ENCODE measurements at places on chromosomes 6 and 20.
A peak's percentile ranks its signal among the peaks of the same experiment; 100 is the strongest.

DNA sequence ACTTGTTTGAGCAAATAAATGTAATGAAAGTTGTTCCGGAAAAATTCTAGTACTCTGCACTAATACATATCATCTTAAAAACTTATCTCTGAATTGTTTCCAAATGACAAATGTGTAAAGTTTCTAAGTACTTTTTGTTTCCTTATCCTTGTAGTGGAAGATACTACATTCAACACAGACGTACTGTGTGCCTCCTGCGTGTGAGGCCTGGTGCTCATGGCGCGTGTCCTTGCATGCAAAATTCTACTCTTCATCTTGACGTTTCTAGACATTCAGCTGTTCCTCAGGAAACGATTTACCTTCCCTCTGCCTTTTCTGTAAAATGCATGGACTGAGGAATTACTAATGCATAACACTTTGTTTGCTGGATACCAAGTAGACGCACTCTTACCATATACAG is 11.5 kb downstream of the DLL1 start:
- no peak for DNase-seq

DNA sequence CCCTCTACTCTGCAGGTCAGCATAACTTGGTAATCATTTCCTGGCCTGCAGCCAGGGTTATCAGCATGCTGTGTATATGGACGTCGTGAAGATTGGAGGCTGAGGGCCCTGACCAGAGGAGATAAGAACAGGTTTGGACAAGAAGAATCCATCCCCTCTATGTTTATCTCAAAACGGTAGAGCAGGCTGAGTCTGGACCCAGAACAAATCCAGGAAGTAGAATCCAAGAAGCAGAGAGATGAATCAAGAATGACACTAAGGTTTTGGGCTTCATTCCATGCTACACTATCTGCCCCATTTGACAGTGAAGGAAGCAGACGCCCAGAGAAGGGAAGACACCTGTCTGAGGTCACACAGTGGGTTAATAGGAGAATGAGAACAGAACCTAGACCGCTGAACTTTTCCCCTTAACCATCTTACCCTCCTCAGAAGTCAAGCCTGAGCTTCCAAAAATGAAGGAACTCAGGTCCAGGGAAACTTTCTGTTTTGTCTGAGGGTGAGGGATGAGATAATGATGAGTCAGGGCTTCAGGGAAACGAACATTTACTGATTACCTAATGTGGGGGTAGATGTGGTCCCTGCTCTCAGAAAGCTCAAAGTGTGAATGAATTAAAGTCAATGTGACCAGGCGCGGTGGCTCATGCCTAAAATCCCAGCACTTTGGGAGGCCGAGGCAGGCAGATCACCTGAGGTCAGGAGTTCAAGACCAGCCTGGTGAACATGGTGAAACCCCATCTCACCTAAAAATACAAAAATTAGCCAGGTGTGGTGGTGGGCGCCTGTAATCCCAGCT is 9.4 kb upstream of the COMMD7 start:
- DNase-seq = peak; percentile 61

GRCh38 chr20:14481863-14482262 is 144.5 kb upstream of the FLRT3 start:
- peak; percentile 77 for DNase-seq

GRCh38 chr20:50872560-50873425 is 58.4 kb downstream of the ADNP start:
- no peak for DNase-seq

DNA sequence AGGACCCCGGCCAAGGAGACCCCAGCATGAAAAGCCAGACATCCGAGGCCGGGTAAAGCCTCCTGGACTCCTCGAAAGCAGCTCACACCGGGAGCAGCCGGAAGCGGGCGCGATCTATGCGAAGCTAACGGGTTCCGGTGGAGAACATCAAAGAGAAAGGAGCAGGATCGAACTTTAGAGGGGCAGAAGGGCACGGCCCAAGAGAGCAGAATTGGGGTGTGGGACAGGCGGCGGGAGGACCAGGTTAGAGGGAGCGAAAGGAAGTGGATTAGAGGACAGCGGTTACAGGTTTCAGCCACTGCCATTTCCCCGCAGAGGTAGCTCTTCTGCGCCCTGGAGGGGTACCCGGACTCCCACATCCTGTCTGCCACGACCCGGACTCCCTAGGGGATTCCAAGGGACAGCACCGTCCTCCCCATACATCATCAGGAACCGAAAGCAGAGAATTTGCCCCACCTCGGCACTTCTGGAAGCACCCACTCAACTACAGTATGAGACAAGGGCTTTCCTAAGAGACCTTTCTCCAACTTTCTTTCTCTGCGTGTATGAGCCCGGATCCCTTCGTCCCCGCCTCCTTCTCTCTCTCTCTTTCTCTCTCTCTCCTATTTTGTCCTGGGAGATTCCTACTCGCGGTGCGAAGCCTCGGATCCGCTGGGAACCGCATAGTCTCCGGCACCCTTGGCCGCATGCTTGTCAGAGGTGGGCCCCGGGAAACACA is 507 bp upstream of the VGLL2 start:
- DNase-seq = peak; percentile 17

GRCh38 chr6:69390125-69390524 is 406.7 kb downstream of the LMBRD1 start:
- no peak for DNase-seq

- DNase-seq = no peak
These were observed 84.6 kb downstream of the DLL1 start for GRCh38 chr6:170206317-170206621.

DNA sequence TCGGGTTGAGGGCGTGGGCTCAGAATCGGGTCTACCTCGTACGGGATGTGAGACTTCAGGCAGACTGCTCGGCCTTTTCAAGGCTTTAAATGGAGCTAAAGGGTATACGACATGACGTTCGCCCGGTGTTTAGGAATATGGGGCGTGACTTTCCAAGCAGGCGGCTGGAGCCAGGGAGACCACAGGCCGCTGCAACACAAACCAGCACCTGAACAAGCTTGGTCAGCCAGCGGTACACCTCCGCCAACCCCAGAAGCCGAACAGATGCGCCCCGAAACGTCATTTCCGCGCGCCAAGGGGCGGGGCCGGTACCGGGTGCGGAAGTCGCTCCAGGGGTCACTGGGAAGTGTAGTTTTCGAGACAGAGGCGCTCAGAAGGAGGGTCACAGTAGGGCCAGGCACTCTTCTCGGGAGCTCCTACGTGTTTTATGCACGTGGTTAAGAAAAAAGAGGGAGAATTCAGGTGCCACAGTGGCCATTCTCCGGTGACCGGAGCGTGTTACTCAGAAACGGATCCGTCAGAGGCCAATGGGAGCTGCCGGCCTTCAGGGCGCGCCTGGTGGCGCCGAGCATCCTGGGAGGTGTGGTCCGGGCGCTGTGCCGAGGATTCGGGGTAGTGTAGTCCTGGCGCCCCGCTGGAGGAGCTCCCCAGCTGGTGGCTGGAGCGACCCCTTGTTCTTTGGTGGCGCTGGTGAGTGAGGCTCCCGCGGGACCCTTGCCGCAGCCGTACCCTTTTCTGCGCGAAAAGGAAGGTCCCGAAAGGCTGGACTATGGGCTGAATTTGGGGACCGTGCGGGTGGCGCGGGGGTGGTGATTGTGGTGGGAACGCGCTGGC is at the start of gene ZNF133:
ZNF133 (plus strand) TSS at position 613 of the 834 bp plus-strand sequence. CDS start 17,160 bp downstream, outside the sequence.
- DNase-seq = peak; percentile 97

DNA sequence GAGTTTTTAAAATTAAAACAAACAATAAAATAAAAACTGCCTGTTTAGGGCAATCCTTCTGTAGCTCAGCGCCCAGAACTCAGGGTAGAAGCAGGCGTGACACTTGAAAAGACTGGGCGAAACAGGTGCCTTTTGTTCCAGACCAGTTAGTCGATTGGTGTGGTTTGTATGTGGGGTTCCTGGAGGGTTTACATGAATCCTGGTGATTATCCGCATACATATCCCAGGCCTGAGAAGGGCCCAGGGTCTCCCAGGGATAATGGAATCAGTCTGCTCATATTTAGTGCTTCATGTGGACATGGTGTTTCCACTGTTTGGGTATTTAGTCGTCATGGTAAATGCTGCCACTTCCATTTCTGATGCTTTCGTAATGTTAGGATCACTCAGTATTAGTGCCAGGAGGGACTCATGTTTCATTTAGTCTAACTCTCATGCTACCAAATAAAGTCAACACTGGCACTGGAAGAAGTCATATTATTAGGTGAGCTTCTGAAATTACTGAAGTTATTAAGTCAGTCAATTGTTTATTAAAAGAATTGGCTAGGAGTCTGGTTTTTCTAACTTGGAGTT is 116.5 kb downstream of the SAMD5 start:
- DNase-seq = no peak

GRCh38 chr6:168214586-168215104 is 104.9 kb downstream of the DACT2 start:
- no peak for DNase-seq

GRCh38 chr6:8619853-8620252 is 184.5 kb upstream of the SLC35B3 start:
- no peak for DNase-seq

- DNase-seq = peak; percentile 71
These were observed 52.4 kb downstream of the DOP1A start for GRCh38 chr6:83119742-83120300.

DNA sequence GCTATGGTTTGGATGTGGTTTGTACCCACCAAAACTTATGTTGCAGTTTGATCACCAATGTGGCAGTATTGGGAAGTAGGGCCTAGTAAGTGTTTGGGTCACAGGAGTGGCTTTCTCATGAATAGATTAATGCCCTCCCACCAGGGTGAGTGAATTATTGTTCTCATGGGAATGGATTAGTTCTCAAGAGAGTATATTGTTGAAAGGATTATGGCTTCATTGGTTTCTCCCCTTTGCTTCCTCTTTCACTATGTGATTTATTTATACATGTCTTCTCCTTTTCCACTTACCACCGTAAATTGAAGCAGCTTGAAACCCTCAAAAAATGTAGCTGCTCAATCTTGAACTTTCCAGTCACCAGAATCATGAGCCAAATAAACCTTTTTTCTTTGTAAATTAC is 10.8 kb downstream of the UFL1 start:
- no peak for DNase-seq

DNA sequence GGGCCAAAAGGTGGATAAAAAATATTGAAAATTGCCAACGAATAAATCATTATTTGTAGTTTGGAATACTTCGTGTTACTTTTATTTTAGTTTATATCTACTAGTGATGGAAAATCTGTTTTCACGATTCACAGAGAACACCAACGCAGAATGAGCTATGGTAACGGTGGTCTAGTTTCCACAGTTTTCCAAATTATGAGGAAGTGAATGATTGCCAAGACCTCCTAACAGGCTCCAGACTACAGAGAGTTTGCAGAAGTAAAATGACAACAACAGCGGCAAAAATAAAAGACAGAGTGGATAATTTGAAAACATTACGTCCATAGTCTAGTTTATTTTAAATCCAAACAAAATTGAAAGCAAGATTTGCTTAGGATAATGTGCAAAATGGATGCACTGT is 57.0 kb upstream of the AIG1 start:
- no peak for DNase-seq

GRCh38 chr6:25709761-25710160 is 44.8 kb upstream of the SLC17A4 start:
- no peak for DNase-seq

Measured in mammary epithelial cell (primary cell).